ENCODE measurements at places on chromosomes 1 and 21.
A peak's percentile ranks its signal among the peaks of the same experiment; 100 is the strongest.

DNA sequence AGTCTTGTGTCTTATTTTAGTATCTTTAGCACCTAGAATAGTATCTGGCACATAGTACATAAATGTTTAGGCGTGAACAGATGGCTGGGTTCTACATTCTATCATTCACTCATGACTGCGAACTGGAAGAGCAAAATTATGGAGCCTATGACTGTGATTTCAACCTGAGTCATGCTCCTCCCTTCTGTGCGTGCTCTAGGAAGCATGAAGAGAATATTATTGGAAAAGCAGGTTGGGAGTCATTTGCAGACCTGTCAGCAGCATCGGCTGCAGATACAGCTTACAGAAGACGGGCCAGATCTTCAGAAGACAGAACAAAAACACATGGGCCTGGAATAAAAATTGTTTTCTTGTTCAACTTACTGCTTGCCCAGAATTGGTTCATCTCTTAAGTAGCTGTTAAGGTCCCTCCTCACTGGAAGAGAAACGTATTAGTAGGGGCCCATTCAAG is 344.0 kb upstream of the USP24 start:
- no peak for DNase-seq

- DNase-seq, result no peak
Measured at GRCh38 chr1:200179126-200179780, 151.7 kb downstream of the NR5A2 start.

DNA sequence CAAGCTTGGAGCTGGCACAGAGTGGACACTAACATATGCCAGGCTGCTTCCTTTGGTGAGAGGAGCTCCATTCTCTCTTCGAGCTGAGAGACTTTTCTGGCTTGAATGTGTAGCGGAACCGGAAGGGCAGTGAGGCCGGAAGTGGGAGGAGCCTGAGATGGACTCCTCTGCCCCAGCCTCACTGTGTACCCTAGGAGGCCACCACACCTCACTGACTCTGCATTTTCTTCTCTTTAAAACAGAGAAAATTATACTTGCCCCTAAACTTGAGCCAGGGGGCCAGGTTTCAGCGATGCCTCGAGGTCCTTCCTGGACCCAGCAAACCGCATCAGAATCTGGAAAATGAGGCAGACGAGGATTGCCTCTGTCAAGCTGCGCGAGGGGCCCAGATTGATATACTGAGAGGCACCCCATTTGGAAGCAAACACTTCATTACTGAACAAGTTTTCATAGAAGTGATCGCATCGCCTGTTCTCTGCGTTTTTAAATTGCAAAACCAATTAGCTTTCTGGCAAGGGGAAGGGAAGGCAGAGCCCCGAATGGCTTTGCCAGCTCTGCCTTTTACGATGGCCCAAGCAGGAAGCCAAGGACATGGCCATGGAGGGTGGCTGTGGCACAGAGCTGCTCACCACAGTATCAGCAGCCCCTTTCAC is 708.1 kb downstream of the PTPRU start:
- no peak for DNase-seq

DNA sequence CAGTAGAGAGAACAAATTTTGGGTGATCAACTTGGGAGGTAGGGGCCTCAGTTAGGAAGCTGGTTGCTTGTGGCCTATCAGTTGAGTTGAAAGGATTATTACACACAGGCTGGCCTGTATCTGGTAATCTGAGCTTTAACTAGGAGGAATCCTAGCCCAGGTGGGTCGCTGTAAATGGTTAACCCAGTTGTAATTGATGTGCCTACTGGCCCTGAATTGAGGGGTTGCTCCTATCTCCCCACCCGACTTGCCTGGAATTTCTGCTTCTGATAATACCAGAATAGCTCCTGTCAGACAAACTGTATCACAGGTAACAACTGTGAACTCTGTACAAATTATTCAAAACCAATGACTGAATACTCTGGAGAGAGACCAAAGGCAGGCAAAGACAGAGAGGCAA is 210.4 kb upstream of the RUNX1 start:
- no peak for DNase-seq

GRCh38 chr1:155125511-155125945 is 2.1 kb upstream of the EFNA1 start:
- DNase-seq, result no peak

- DNase-seq, result no peak
Measured at GRCh38 chr1:201941420-201942128, 4.8 kb downstream of the LMOD1 start.

GRCh38 chr1:93438716-93439115 is 9.2 kb upstream of the FNBP1L start:
- no peak for DNase-seq

- no peak for DNase-seq
Measured at GRCh38 chr21:46636550-46637285, 1.2 kb downstream of the PRMT2 start.

DNA sequence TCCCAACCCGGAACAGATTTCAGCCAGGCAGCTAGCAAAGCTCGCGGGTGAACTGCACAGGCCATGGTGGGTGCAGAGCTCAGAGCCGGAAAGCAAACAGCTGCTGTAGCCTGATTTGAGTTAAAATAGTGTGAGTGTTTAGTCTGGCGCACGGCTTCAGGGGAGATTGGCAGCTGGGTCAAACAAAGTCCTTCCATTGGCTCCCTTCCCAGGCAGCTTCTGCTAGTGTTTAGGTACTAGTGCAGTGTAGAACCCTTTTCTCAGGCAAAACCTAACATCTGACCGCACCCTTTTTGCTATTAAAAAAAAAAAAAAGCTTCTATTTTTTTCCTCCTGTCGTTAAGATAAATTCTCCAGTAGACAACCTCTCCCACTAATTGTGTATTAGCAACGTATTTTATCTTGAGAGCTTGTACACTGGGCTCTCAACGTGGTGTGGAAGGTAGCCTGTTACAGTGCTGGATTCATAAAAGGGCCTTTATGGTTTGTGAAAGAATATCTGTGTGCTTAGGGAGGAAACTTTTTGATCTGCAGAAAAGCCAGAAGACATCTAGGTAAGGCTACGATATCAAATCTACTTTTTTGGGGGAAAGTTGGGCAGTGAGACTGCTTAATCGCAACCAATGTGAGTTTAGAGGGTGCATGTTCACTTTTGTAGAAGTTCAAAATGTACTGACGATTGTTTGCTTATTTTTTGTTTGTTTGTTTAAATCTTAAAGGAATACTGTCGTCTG is 689.6 kb downstream of the USP25 start:
- peak; percentile 66 for DNase-seq

DNA sequence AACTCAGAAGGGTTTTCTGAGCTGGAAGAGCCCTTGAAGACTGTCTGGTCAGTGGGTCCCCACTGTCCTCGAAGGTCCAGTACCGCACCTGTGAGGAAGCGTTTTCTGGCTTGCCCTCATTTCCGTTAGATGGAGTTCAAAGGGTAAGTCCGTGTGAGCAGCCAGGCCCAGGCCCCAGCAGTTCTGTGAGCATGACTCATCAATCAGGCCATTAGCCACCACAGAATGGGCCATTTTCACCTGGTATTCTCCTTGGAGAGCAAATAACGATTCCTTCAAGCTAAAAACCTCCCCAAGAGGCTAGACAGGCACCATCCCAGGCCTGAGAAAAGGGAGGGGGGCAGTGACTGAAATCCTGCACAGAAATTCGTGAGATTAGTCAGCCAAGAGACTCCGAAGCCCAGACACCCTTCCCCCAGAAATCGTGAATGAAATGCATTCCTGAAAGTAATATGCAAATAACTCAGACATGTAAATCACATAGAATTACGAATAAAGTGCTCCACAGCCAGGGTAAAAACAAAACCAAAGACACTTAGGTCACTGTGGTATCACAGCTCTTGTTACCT is 66.0 kb downstream of the BCAR3 start:
- no peak for DNase-seq

- DNase-seq, result no peak
Measured at GRCh38 chr1:212458817-212459216, 26.1 kb downstream of the NENF start.

- no peak for DNase-seq
Measured at GRCh38 chr1:22473952-22474351, 22.3 kb downstream of the ZBTB40 start.

DNA sequence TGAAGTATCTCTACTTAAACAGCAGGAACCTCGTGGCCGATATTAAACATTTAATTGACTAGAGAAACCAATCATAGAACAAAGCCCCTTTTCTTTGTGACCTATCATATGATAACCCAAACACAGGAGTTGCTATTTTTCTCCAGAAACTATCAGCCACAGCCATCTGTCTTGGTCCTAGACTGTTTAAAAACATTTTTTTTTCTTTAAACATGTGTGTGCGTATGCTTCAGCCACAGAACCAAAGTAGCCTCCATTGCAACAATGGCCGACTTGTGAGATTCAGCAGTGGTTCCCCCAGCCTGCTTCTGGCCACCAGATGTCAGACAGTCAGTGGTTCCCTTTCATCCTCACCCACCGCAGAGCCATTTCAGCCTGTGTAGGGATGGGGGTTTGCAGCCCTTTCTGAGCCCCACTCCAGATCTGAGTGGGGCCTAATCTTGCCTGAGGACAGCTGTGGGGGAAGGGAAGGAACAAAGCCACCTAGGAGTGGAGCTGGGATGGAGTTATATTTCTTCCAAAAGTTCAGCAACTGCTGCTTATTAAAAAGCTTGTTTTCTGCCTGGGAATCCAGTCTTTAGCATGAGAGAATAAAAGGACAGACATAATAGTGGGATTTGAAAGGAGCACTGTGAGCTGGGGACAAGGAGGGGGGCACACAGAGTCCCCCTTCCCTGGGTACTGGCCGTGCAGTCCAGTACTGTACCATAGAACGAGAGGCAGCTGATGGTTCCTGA is 11.7 kb upstream of the IGSF3 start:
- no peak for DNase-seq

- no peak for DNase-seq
Measured at GRCh38 chr1:199784138-199784895, 243.2 kb upstream of the NR5A2 start.

DNA sequence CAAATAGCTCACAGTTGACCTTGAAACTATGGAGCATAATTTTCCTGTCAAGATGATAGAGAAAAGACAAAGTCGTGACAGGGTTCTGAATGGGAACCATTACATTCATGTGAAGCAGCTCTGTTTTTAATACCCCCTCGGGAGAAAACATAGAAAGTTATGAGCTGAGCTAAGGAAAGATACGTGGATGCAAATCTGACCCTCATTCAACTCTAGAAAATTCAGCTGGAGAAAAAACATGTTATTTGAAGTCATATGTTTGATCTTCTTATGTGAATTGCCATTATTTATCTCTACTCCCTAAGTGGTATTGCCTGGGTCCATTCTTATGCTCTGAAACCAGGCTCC is 48.0 kb upstream of the LRRC52 start:
- DNase-seq, result no peak

DNA sequence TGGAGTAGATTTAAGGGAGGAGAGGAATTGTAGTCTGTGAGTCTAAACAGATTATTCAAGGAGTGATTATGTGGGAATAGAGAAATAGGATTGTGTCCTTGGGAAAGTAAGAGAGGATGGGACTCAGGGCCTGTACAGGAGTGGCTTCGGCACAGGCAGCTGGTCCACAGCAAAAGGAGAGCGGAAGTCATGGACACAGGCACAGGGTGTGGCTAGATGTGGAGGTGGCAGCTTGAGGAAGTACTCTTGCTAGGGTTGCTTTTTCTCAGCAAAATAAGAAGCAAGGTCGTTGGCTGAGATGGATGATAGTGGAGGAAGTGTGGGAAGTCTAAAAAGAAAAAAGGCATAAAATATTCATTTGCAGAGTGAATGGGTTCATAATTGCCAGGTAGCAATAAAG is 18.5 kb upstream of the ZNF648 start:
- no peak for DNase-seq

DNA sequence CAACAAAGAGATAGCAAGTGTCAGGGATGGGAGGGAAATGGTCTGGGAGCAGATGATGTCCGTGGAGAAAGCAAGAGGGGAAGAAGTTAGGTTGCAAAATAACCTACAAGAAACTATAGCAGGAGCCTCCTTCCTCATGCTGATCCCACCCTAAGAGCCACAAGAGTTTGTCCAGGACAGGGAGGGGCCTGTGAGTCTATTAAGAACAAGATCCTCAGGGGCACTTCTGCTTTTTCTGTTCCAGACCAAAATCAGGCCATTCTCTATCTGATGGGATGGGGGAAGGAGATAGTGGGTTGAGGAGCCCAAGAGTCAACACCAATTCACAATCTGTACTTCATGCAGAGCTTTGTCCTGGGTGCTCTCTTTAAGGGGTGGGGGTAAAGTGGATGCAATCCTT is 7.7 kb upstream of the ATP1A4 start:
- no peak for DNase-seq

GRCh38 chr1:16677552-16678431 is 11.0 kb upstream of the RNU1-3 start:
- DNase-seq, result no peak

- DNase-seq, result no peak
Measured at GRCh38 chr1:51555866-51556619, 37.0 kb upstream of the EPS15 start.

- no peak for DNase-seq
Measured at GRCh38 chr1:184160236-184160635, 108.7 kb downstream of the TSEN15 start.

GRCh38 chr21:45997495-45998275 is 16.1 kb downstream of the COL6A1 start:
- DNase-seq, result peak; percentile 15

DNA sequence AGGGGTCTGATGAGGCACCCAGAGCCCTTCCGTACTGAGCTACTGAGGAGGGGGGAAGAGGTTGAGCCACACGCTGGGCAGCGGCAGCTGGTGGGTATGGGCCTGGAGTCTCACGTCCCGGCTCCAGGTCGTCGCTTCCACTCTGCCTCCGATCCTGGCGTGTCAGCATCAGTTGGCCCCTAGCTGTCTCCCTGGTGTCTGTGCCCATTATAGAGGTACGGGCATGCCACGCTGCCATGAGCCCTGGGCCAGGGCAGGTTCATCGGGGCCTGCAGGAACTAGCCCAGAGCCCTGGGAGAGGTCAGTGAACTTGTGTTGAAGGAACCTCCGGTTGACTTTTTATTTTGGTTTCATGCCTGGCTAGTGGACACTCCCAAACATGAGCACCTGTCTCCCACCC is 18.2 kb downstream of the COQ8A start:
- no peak for DNase-seq

DNA sequence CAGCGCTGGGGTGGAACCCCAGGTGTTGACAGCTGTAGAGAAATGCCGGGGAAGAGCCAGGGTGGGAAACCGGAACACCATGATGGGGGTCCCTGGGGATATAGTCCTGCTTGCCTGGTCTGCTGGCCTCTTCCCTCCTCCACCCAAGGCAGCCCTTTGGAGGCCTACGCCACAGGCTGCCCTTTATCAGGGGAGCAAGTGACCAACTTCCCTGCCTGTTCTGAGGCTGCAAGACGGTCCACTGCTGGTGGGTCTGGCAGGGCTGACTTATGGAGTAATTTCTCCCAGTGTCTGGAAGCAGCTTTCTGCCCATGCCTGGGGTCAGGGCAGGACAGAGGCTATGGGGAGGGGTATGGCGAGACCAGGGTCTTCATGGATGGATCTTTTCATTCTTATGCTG is 50.8 kb upstream of the EDN2 start:
- DNase-seq, result no peak

DNA sequence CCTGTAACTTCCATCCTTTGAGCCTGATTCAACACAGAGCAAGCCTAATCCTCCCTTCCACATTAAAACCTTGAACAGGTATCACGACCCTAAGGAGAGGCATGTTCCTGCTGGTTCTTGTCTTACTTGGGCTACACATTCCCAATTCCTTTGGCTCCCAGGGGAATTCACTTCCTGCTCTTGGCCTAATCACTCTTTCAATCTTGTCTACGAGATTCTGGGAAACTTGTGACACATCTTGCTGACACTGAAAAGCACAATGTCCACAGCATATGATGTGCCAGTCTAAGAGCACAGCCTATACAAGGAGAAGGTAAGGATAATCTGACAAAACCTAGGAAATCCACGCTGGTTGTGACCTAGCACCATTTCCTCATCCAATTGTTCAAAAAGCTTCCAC is 163.9 kb downstream of the GABPA start:
- DNase-seq, result no peak
